ENCODE measurements at places on chromosomes 3 and 15.

GRCh38 chr3:193928354-193929209, 207.4 kb upstream of the HES1 start:
- DNase-seq, result no peak

- DNase-seq, result no peak
Observed at GRCh38 chr3:101854608-101855304, 5.4 kb downstream of the NFKBIZ start.

GRCh38 chr3:12716605-12717151, 42.4 kb downstream of the TMEM40 start:
- DNase-seq, result no peak

- DNase-seq, result no peak
Observed at GRCh38 chr3:34159613-34160420, 361.4 kb downstream of the PDCD6IP start.

DNA sequence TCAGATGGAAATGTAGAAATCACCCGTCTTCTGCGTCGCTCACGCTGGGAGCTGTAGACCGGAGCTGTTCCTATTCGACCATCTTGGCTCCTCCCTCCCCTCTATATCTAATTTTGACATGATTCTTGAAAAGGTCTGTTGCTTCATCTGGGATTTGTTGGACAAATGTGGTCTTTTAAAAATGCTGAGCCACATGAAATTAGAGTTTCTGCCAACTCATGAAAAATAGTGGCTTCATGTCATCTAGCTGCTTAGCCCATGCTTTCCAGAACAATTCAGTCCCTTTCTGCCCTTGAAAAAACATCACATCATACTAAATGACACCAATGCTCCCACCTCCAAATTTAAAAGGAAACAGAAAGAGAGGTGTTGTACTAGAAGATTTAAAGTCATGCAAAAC, 148.6 kb upstream of the EIF1B start:
- DNase-seq, result no peak

- no peak for DNase-seq
Observed at GRCh38 chr15:71003319-71003718, 110.7 kb downstream of the LRRC49 start.

- peak; percentile 56 for DNase-seq
Observed at GRCh38 chr3:125132815-125133214, 77.0 kb upstream of the HEG1 start.

DNA sequence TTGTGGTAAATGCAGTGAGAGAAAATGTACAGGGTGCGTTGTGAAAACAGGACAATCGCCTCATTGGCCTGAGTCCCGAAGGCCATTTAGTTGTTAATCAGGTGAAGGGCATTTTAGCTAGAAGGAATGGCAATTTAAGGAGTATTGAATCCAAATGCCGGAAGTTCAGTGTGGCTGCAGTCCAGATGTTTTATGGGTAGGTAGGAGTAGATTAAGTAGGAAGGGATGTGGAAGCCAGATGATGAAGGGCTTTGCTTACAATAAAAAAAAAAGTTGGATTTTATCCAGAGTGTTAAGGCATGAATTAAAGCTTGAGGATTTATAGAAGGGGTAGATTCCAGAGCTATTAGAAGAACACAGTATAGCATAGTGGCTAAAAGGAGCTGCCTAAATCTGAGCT, 572.7 kb downstream of the NLGN1 start:
- DNase-seq, result no peak

GRCh38 chr3:106401666-106402490, 533.1 kb upstream of the CBLB start:
- peak; percentile 14 for DNase-seq

DNA sequence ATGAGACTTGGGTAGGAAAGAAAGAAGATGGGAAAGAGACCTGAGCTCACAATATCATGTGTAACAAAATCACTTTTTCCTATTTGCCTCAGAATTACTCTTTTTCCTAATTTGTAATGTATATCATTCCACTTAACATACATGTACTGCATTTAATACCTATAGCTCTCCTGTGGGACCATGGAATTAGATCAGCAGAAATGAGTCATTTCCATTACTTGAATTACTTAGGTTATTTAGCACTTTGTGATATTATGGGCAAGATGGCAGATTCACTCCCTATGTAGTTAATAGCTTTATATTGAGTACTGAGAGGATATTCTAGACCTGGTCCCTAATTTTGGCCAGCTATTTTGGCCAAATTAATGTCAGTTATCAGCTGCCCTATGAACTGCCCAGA, 70.5 kb downstream of the ZNF609 start:
- no peak for DNase-seq

GRCh38 chr3:155465664-155466063, 172.2 kb upstream of the STRIT1 start:
- no peak for DNase-seq

DNA sequence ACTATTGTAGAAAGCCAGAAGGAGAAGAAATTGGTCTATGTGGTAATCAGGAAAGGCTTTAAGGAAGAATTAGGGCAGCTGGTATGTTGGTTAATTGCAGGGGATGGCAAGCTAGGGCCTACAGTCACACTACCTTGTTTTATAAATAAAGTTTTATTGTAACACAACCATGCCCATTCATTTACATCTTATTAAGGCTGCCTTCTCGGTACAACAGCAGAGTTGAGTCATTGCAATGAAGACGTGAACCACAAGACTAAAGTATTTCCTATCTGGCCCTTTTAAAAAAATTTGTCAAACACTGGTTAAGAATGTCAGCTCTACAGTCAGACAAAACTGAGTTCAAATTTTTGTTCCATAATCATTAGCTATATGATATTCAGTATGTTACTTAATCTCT, 8.3 kb downstream of the SERPINI1 start:
- DNase-seq, result no peak

- DNase-seq, result no peak
Observed at GRCh38 chr3:153291059-153291685, 129.1 kb downstream of the RAP2B start.

GRCh38 chr3:157868196-157868595, 238.0 kb downstream of the SHOX2 start:
- no peak for DNase-seq

GRCh38 chr3:173799060-173799816, 401.7 kb downstream of the NLGN1 start:
- DNase-seq, result no peak

GRCh38 chr15:51726302-51727073, 11.0 kb downstream of the LYSMD2 start:
- DNase-seq, result no peak

DNA sequence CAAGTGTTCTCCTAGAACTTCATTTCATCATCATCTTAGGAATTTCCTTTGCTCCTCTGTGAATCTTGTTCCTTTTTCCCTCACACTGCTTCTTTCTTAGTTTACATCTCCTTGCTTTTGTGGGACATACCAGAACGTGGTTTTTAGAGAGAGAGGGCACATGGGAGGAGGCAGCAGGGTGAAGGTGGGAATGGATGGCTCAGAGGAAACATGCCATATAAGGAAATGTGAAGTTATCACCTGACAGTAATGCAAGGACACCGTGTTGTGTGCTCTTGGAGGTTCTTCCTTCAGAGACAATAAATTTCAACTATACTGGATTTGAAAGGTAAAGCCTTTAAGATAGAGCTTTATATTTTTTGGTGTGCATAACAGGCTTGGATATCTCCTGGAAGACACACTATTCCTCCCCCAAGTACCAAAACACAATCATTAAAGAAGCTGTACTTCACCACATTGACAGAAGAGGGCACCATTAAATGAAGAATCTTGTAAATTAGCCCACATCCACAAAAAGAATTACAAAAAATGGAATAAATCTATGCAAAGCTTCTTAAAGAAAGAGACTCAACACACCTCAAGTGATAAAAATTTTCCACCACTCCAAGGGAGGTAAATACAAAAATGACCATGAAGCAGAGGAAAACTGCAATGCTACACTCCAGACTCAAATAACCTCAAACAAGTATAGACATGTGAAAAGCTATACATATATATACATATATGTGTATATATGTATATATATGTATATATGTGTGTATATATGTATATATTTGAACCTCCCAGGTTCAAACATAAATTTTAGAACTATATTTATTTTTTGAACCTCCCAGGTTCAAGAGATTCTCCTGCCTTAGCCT, 26.1 kb downstream of the RPL39L start:
- peak; percentile 30 for DNase-seq

GRCh38 chr3:171696805-171697204, 113.5 kb downstream of the PLD1 start:
- DNase-seq, result no peak

GRCh38 chr3:187212196-187212545, 14.9 kb downstream of the RTP1 start:
- no peak for DNase-seq

- no peak for DNase-seq
Observed at GRCh38 chr3:69865925-69866679, 126.8 kb downstream of the MITF start.

GRCh38 chr3:77885381-77885780, 845.5 kb downstream of the ROBO2 start:
- no peak for DNase-seq

GRCh38 chr3:143436231-143436930, 316.8 kb downstream of the CHST2 start:
- DNase-seq, result no peak

DNA sequence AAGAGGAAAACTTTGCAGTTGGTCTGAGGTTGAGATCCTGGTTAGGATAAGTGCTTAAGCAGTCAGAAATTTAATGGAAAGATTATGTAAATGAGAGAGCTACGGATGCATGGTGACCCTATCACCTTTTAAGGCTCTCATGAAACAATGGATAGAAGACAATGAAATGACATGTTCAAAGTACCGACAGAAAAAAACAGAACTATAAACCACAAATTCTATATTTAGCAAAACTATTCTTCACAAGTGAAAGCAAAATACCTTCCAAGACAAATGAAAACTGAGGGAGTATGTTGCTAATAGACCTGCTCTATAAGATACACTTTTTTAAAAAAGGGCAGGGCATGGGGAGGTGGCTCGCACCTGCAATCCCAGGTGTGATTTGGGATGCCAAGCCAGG, 32.2 kb downstream of the DNAAF4 start:
- no peak for DNase-seq

DNA sequence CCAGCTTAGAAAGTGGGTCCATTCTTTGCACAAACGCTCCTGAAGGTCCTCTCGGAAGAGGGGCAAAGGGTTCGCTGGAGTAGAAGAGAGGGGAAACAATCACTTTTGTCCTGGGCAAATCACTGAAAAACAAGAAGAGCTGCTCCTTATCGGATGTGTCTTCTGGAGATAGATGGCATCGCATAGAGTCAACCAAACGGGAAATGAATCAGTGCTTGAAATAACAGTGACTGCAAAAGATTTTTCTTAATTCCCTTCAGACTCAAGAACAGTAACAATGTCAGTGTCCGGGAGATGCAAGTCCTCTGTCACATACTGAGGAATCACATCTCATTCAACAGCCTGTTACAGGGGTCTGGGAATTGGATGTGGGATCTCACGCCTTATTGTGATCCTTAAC, 78.8 kb upstream of the PCSK6 start:
- DNase-seq, result no peak

- no peak for DNase-seq
Observed at GRCh38 chr15:74121039-74121438, 9.3 kb upstream of the ISLR2 start.

DNA sequence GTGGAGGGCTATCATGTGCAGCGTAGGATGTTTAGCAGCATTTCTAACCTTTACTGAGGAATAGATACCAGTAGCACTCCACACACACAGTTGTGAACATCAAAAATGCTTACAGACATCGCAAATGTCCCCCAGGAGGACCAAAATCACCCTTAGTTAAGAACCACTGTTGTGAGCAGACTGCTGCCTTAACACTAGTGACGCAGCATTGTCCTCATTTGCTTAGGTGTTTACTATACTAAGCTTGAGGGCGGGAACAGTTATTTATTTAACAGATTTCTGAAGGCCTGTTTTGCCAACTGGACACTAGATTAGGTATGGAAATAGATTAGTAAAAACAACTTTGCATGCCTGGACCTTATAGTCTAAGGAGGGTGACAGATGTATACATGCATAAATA, 2.3 kb downstream of the PPP2R3A start:
- DNase-seq, result no peak

DNA sequence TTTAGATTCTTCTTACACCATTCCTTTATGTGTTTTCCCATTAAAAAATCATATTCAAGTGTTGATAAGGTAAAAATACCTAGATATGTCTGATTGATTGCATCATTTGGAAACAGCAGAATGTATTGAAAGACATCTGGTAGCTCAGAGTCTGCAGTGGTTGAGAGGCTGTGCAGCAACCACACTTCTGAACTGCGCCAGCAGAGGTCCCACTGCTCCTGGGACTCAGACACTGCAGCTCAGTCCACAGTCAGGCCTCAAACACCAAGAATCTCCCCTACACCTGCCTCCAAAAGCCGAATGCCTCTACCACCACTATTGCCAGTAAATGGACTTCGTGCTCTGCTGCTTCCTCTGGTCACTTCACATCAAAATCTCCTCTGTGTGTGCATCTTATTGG, 176.9 kb upstream of the LMCD1 start:
- peak; percentile 58 for DNase-seq

DNA sequence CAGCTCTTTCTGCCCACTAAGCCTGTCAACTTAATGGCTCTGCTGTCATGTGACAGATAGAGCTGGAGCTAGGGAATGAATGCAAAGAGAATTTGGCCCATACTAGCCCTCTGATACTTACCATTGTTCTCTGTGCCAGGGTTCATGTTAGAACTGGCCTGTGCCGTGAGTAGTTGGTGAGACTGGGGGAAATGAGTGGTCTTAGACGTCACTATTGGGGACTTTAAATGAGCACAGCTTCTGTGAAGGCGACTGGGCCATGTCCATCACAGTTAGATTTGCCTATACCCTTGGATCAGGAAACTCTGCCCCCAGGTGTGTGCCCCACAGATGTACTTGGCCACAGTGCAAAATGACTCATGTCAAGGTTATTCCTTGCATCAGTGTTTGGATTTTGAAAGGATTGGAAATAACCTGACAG, 124.9 kb downstream of the PTPRG start:
- no peak for DNase-seq

- peak; percentile 12 for DNase-seq
Observed at GRCh38 chr3:39907981-39908380, 98.6 kb downstream of the MYRIP start.

Measured in pons (tissue), 1 donor.